ENCODE measurements at places on chromosomes 2 and 18. TPM values are rescaled to one million over a fixed set of nuclear protein-coding genes. Genes with fewer than 3 reads are reported as not detected.

Gene VIT
- total RNA-seq, result not detected

Gene SCYGR3
- total RNA-seq, result not detected

Gene CABYR
- 1.2 TPM for total RNA-seq

Gene MAB21L4
- not detected for total RNA-seq

Gene IFIH1
- 94.0 TPM for total RNA-seq

Gene DSG3
- not detected for total RNA-seq

Gene ERLEC1
- total RNA-seq, result 31.2 TPM

Gene RIT2
- not detected for total RNA-seq

Gene HDAC4
- total RNA-seq, result 82.1 TPM

Gene LBX2
- total RNA-seq, result 0.42 TPM

Gene RSAD2
- total RNA-seq, result 62.2 TPM

Gene SLC4A3
- total RNA-seq, result not detected

Gene FIGN
- not detected for total RNA-seq

Gene DRC1
- total RNA-seq, result not detected

Gene ABCB11
- total RNA-seq, result 0.05 TPM

Gene TBR1
- 0.05 TPM for total RNA-seq

Gene ATP5F1A
- 310 TPM for total RNA-seq

Gene ONECUT2
- 0.20 TPM for total RNA-seq

Gene CTAGE1
- total RNA-seq, result not detected

Gene DES
- not detected for total RNA-seq

Gene ERMN
- total RNA-seq, result 5.8 TPM

Gene ST8SIA5
- 0.32 TPM for total RNA-seq

Gene TUBA4B
- not detected for total RNA-seq

Gene CPLX4
- total RNA-seq, result not detected

Gene GALR1
- total RNA-seq, result not detected

Gene CFC1
- total RNA-seq, result not detected

Gene ALK
- total RNA-seq, result not detected

Gene TCF4
- total RNA-seq, result 3.9 TPM

Gene ARHGAP28
- not detected for total RNA-seq

Gene FBXO41
- 16.6 TPM for total RNA-seq

Gene C2orf72
- total RNA-seq, result 0.10 TPM

Gene MARCHF4
- total RNA-seq, result not detected

Gene C2orf15
- total RNA-seq, result 0.20 TPM

Gene RGPD4
- total RNA-seq, result not detected

Gene GMCL1
- total RNA-seq, result 30.4 TPM
